ENCODE measurements at places on chromosomes 5 and 9.

DNA sequence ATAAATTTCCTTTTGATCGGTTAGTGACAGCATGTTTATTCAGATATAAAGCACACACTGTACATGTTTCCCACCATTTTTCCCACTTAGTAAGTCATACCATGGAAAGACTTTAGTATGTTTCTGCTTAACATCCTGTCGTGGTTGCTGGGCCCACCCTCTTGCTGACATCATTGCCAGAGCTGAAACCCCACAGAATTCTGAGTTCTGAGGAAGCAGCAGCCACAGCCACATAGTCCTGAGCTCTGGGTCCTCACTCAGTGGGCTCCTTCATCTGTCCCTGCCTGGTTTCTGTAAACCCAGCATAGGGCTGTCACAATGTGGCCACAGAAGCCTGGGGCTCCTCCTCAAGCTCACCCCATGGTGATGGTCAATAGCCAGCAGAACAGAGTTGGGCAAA is 441.5 kb downstream of the ENC1 start:
- DNase-seq: peak; percentile 6

DNA sequence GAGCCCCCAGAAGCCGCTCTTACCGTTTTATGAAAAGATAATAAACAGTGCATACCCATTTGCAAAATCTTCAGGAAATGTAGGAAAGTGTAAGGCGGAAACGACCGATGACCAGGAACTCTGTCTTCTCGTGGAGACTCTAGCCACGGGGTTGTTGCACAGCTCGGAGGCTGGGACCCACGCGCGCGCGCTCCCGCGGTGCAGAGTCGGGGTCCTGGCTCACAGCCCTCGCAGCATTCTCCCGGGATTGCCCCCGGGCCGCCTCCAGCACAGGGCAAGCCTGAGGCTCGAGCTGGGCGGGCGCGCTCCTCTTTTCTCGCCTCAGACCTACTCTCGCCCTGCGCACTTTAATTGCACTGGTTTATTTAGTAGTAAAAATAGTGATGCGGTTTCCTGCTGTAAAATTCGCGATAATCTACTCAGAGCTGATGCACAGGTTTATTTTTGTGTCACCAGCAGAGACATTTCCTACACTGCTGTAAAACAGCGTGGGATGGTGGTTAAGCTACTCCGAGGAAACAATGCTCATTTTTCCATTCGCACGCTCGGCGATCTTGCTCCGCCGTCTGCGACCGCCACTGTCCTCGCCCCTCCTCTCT is 15.5 kb downstream of the TRIM7 start:
- peak; percentile 72 for DNase-seq

- no peak for DNase-seq
These were observed 66.5 kb upstream of the MAST4 start for GRCh38 chr5:66529704-66530103.

DNA sequence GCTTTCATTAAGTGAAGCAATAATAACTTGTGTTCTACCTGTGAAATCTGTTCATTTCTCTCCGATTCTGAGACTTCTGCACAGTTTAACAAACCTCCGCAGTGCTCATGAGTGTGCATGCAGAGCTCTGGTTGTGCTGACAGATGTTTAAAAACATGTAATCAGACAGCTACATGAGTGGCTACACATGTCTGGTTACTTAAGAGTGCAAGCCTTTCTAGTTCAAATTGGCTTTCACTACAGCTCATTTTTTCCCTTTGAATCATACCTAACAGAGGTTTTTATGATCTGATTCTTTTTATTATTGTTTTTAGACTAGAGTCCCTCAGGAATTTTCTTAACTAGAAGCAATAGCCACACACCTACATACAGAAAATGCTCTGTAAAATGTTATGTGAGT is 310.2 kb downstream of the ARRDC3 start:
- DNase-seq: no peak

DNA sequence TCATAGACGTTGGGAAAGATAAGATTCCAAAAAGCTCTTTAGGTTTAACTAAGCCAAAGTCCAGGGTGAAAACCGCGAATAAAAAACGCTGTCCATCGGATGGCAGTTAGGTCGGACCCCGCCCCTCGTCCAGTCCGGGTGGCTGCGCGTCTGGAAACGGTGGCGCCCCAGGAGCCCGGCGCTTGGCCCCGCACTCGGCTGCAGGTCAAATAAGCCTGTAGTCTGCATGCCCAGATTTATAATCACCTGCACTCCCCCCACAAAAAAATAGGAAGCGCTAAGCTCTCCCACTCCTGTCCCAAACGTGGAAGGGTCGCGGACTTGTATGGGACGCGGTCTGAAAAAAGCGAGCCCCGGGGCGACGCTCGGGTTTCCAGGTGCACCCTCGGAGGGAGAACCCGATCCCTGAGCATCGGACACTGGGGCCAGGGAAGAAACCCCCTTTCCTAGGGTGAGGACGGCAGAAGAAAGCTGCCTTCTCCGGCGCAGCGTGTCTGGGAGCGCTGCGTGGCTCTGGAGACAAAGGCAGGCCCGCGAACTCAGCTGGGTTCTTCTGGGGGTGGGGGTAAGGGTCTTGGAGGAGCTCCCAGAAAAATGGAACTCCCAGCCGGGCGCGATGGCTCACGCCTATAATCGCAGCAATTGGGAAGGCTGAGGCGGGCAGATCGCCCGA is 923 bp upstream of the ZBTB5 start:
- DNase-seq: peak; percentile 43

- DNase-seq: peak; percentile 92
These were observed 12.7 kb downstream of the STK10 start for GRCh38 chr5:172175263-172175719.
